ENCODE measurements at places on chromosomes 6 and 20. TPM values are rescaled to one million over a fixed set of nuclear protein-coding genes. Genes with fewer than 3 reads are reported as not detected.

The ANGPT4 gene
- not detected for total RNA-seq

The GNRH2 gene
- 0.50 TPM for total RNA-seq

The MEI4 gene
- not detected for total RNA-seq

The HRH3 gene
- total RNA-seq, result not detected

The NKX2-4 gene
- total RNA-seq, result not detected

The HSPA12B gene
- total RNA-seq, result 5.1 TPM

The C20orf144 gene
- 0.44 TPM for total RNA-seq

The STMND1 gene
- total RNA-seq, result not detected

The KPNA5 gene
- 9.5 TPM for total RNA-seq

The TNFRSF6B gene
- 66.5 TPM for total RNA-seq

The ECT2L gene
- not detected for total RNA-seq

The PGC gene
- not detected for total RNA-seq

The HLA-DOA gene
- total RNA-seq, result under 0.01 TPM

The SSTR4 gene
- total RNA-seq, result not detected

The RIMS1 gene
- under 0.01 TPM for total RNA-seq

The SLC2A10 gene
- total RNA-seq, result 90.1 TPM

The ENPP3 gene
- 0.15 TPM for total RNA-seq

The NEDD9 gene
- 0.66 TPM for total RNA-seq

The SPATS1 gene
- not detected for total RNA-seq

The TMEM244 gene
- total RNA-seq, result not detected

The ZBTB22 gene
- total RNA-seq, result 18.0 TPM

The CDH4 gene
- 2.0 TPM for total RNA-seq

The ADGRF5 gene
- under 0.01 TPM for total RNA-seq

The PARD6B gene
- total RNA-seq, result 0.66 TPM

The PRR18 gene
- total RNA-seq, result not detected

The EYS gene
- 0.50 TPM for total RNA-seq

The POPDC3 gene
- total RNA-seq, result 22.5 TPM

The HCRTR2 gene
- not detected for total RNA-seq

The TSPO2 gene
- not detected for total RNA-seq

The VSX1 gene
- total RNA-seq, result not detected

The HLA-DMB gene
- 0.50 TPM for total RNA-seq

The PHIP gene
- total RNA-seq, result 19.7 TPM

The OPN5 gene
- total RNA-seq, result not detected

The SPTLC3 gene
- 5.8 TPM for total RNA-seq

The ZFAND3 gene
- 32.6 TPM for total RNA-seq

The IMPG1 gene
- not detected for total RNA-seq

The SLC44A4 gene
- not detected for total RNA-seq

The ZC2HC1B gene
- not detected for total RNA-seq

The NOX3 gene
- not detected for total RNA-seq

The CFB gene
- total RNA-seq, result 24.1 TPM

The CRISP3 gene
- not detected for total RNA-seq

The IL17F gene
- total RNA-seq, result not detected

The MLN gene
- not detected for total RNA-seq

The PMEPA1 gene
- 0.33 TPM for total RNA-seq

The DNAH8 gene
- 0.44 TPM for total RNA-seq

The MCUR1 gene
- total RNA-seq, result 9.1 TPM

The L3MBTL1 gene
- total RNA-seq, result 10.4 TPM

The ADGRB3 gene
- total RNA-seq, result 0.15 TPM

The CD40 gene
- total RNA-seq, result 8.8 TPM

The NT5E gene
- total RNA-seq, result 428 TPM

The SLC4A11 gene
- 0.44 TPM for total RNA-seq

The LSM2 gene
- total RNA-seq, result 19.4 TPM

The RBBP9 gene
- 15.9 TPM for total RNA-seq

The RUNX2 gene
- 4.5 TPM for total RNA-seq

The SNX14 gene
- 129 TPM for total RNA-seq

The NKAIN2 gene
- not detected for total RNA-seq

The TCP11 gene
- 0.15 TPM for total RNA-seq

The COQ3 gene
- 3.3 TPM for total RNA-seq

The MCHR2 gene
- total RNA-seq, result not detected
